Diencephalon (tissue), 1 donor: ENCODE measurements at places on chromosomes 4 and X. TPM values are rescaled to one million over a fixed set of nuclear protein-coding genes. Genes with fewer than 3 reads are reported as not detected.

Gene KIAA1210
- under 0.01 TPM for total RNA-seq

Gene ARHGAP4
- 11.1 TPM for total RNA-seq

Gene ADH1A
- total RNA-seq, result not detected

Gene PF4V1
- total RNA-seq, result 1.6 TPM

Gene CCNB3
- 0.92 TPM for total RNA-seq
